ENCODE measurements at places on chromosomes 12 and 14. TPM values are rescaled to one million over a fixed set of nuclear protein-coding genes. Genes with fewer than 3 reads are reported as not detected.

GRCh38 chr12:70398002-70398401 lies 31.9 kb downstream of the KCNMB4 start:
- DNase-seq = no peak

GRCh38 chr12:126451809-126452208 lies 1386.6 kb downstream of the AACS start:
- DNase-seq = no peak

The ALDH2 gene
- polyA plus RNA-seq = 123 TPM

The DBX2 gene
- polyA plus RNA-seq = 0.17 TPM

DNA sequence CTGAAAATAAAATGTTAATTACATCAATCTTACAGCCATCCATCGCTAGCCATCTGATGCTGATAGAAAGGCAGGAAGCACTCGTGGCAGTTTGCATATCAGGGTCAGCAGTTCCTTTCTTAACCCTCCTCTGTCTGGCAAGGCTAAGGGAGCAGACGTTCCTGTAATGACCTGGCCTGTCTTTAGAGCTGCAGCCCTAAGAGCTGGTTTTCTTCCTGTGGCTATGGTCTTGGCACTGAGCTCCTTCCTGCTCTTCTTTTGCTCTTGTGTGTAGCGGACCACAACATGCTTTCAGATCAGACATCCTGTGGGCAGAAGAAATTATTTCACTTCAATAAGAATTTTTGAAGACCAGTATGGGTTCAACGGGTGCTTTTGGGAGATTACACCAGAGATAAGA lies 170.4 kb downstream of the DAD1 start:
- DNase-seq = no peak

The SSTR1 gene
- polyA plus RNA-seq = 2.4 TPM

The TGM1 gene
- polyA plus RNA-seq = 4.5 TPM

The PMEL gene
- 4.6 TPM for polyA plus RNA-seq

The CABP1 gene
- polyA plus RNA-seq = 5.2 TPM

The MUCL1 gene
- not detected for polyA plus RNA-seq

Measured in left renal cortex interstitium (tissue), 4 donors.